Sigmoid colon (tissue), 7 donors: ENCODE measurements at places on chromosomes 4 and X.
A peak's percentile ranks its signal among the peaks of the same experiment; 100 is the strongest.

DNA sequence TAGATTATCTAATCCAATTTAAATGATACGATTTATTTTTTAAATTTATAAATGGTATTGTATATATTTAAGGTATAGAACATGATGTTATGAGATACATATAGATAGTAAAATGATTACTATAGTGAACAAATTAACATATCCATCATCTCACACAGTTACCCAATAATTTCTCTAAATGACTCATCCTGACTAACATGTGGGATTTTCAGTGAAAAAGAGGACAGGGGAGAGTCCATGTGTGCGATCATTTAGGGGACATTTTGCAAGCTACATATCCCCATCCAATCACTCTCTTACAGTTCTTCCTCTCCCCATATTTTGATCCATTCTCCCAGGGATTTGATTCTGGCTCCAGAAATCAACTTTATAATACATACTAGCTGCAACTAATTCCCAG is 88.2 kb downstream of the ABCB7 start:
- H3K27me3 ChIP-seq: no peaks in the 10 kb centered on the region
- no peak overlapping the region for H3K4me3 ChIP-seq
- H3K4me1 ChIP-seq: no peaks in the 10 kb centered on the region

- H3K4me1 ChIP-seq: peaks cover 35% of the 10 kb centered on the region
- no peak overlapping the region for H3K27ac ChIP-seq
- no peak for DNase-seq
- no peaks in the 10 kb centered on the region for H3K27me3 ChIP-seq
- H3K36me3 ChIP-seq: no peaks in the 10 kb centered on the region
Measured at GRCh38 chr4:140904904-140905303, 148.7 kb upstream of the TBC1D9 start.

GRCh38 chrX:39688576-39689375 is 409.0 kb downstream of the BCOR start:
- no peaks in the 10 kb centered on the region for H3K36me3 ChIP-seq
- H3K4me3 ChIP-seq: peak overlapping the region; percentile 52
- H3K4me1 ChIP-seq: peaks cover 4% of the 10 kb centered on the region
- peak overlapping the region; percentile 62 for H3K27ac ChIP-seq
- H3K27me3 ChIP-seq: peaks cover 8% of the 10 kb centered on the region
- peak; percentile 76 for DNase-seq

GRCh38 chrX:140091125-140091886 is 126.0 kb upstream of the CXorf66 start:
- peak; percentile 60 for DNase-seq
- H3K36me3 ChIP-seq: no peaks in the 10 kb centered on the region
- H3K4me1 ChIP-seq: peaks cover 6% of the 10 kb centered on the region
- no peaks in the 10 kb centered on the region for H3K27me3 ChIP-seq

- no peaks in the 10 kb centered on the region for H3K4me1 ChIP-seq
- no peaks in the 10 kb centered on the region for H3K36me3 ChIP-seq
- H3K27me3 ChIP-seq: no peaks in the 10 kb centered on the region
Measured at GRCh38 chr4:116638592-116638991, 446.8 kb downstream of the TRAM1L1 start.

GRCh38 chr4:21757248-21757647 is 191.3 kb downstream of the KCNIP4 start:
- no peak for DNase-seq
- H3K36me3 ChIP-seq: no peaks in the 10 kb centered on the region
- H3K27ac ChIP-seq: no peak overlapping the region

DNA sequence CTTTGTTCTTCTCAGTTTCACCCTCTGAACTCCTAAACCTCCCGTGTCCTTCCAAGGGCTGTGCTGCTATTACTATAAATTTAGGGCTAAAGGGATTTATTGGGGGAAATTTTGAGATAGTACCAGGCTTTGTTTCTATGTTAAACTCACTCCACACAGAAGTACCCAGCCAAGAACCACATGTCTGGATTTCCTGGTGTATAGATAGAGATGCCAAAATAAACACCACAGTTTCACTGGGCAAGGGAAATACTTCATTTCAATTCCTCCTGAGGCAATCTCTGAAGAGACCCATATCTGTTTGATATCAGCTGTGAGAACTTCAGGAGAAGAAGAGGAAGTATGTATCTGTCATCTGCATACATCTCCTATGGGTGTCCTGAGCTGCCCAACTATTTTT is 21.7 kb upstream of the CLNK start:
- DNase-seq: no peak
- H3K36me3 ChIP-seq: no peaks in the 10 kb centered on the region
- H3K4me3 ChIP-seq: no peak overlapping the region
- H3K4me1 ChIP-seq: peaks cover 4% of the 10 kb centered on the region
- H3K27me3 ChIP-seq: no peaks in the 10 kb centered on the region

DNA sequence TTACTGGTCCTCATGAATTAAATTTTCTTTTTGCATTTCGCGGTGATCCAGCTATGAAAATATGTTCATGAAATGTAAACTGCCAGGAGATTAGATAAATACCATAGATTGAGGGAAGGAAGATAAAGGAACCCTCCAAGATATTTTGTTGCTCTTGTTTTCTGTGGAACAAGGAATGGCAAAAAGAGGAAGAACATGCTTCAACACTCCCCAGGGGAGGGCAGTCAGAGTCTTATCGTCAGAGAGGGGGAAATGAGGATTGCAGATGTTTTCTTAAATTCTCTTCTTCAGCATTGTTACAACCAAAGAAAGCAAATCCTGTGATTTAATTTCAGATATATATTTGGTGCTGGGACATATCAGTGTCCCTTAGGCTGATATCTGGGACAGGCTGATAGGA is 9.5 kb upstream of the SFRP2 start:
- no peak for DNase-seq
- H3K27ac ChIP-seq: no peak overlapping the region
- peaks cover 6% of the 10 kb centered on the region for H3K27me3 ChIP-seq
- H3K36me3 ChIP-seq: no peaks in the 10 kb centered on the region
- no peak overlapping the region for H3K4me3 ChIP-seq
- H3K4me1 ChIP-seq: no peaks in the 10 kb centered on the region

DNA sequence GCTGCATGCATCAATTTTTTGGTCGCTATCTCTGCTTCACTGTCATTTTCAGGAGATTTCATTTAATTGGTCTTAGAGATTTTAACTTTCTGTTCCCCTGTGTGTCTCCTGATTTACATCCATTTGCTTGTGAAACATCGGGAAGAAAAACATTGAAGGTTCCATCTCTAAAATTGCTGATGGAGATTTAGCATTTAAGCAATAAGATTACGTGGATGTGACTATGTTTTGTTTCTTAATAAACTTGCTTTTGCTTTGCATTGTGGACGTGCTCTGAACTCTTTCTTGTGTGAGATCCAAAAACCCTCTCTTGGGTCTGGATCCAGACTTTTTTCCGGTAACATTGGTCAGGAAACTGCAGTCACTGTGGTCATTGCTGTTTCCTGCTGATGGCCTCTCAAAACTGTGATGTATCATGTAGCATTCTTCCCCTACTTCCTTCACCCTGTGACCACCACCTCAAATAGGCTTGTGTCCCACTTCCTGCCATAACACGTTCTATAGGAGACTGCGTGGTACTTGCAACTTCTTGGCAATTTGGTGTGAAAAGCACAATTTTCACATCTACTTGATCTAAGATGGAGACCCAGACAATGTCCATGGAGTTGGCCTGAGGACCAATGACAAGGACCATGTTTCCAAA is 4.9 kb downstream of the CXCL2 start:
- no peaks in the 10 kb centered on the region for H3K4me1 ChIP-seq
- no peak overlapping the region for H3K27ac ChIP-seq
- no peak for DNase-seq

DNA sequence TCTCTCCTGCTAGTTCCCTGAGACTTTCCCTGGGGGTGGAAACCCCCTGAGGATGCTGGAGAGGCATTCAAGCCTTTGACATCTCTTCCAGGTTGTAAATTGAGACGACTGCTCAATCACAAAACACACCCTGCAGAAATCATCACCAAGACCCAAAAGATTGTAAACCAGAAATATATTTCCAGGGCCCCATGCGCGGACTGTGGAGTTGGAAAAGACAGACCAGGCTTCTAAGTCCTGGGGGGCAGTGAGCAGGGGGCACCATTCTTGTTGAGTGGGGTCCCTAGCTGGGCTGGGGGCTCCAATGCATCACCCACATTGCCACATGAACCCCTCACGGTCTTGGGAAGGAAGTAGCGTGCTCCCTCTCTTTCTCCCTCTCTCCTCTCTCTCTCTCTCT is 87.9 kb upstream of the C4orf50 start:
- peak; percentile 27 for DNase-seq
- H3K27me3 ChIP-seq: peaks cover 5% of the 10 kb centered on the region
- no peaks in the 10 kb centered on the region for H3K36me3 ChIP-seq

GRCh38 chrX:129769467-129770154 is 10.1 kb upstream of the SASH3 start:
- no peak overlapping the region for H3K27ac ChIP-seq
- no peaks in the 10 kb centered on the region for H3K36me3 ChIP-seq
- H3K4me3 ChIP-seq: no peak overlapping the region
- no peaks in the 10 kb centered on the region for H3K27me3 ChIP-seq
- DNase-seq: no peak

DNA sequence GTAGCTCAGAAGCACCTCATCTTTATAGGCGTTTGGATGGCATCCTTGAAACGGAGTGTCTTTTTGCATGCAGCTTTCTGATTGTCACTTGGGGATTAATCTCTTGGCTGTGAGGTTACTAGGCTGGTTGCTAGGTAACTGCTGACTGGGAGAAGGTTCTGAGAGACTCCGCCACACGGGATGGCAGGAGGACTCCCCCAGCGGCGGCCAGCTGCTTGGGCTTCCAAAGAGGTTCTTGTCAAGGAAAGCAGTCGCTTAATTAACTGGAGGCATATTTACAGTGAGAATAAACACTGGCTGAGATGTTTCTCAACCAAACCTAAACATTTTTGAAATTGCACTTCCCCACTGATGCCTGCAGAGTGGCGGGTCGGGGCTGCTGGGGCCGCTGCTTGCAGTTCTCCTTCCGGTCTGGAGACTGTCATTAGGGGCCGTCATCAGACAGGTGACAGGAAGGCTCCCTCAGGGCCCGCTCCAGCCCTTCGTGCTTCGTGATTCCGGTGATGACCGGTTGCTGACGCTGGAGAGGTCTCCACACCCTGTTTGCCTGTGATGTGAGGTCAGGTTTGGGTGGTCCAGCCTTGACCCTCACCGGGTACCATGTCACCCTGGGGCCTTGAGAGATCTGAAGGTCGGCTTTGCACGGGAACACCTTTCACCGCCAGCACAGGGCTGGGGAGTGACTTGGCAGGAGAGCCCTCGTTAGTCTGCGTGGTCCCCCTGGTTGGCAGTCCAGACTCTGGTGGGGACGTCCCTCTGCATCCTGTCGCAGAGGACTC is 9.1 kb downstream of the NSG1 start:
- peaks cover 18% of the 10 kb centered on the region for H3K27me3 ChIP-seq
- no peaks in the 10 kb centered on the region for H3K36me3 ChIP-seq
- no peak overlapping the region for H3K27ac ChIP-seq
- no peaks in the 10 kb centered on the region for H3K4me1 ChIP-seq
- no peak for DNase-seq

DNA sequence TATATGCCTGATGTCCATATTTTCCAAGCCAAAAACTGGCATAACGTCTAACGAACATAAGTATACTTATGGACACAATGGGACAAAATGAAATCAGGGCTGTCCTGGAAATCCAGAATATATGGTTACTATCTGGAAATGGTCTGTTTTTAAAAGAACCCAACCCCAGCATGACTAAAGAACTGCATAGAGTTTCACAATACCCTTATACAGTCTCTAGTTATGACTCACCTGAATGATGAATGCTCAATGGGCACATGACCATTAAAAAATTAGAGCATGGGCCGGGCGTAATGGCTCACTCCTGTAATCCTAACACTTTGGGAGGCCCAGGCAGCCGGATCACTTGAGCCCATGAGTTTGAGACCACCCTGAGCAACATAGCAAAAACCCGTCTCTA is 31.8 kb downstream of the AMMECR1 start:
- no peaks in the 10 kb centered on the region for H3K36me3 ChIP-seq
- no peak overlapping the region for H3K27ac ChIP-seq
- H3K27me3 ChIP-seq: no peaks in the 10 kb centered on the region
- H3K4me1 ChIP-seq: peaks cover 6% of the 10 kb centered on the region
- no peak overlapping the region for H3K4me3 ChIP-seq

DNA sequence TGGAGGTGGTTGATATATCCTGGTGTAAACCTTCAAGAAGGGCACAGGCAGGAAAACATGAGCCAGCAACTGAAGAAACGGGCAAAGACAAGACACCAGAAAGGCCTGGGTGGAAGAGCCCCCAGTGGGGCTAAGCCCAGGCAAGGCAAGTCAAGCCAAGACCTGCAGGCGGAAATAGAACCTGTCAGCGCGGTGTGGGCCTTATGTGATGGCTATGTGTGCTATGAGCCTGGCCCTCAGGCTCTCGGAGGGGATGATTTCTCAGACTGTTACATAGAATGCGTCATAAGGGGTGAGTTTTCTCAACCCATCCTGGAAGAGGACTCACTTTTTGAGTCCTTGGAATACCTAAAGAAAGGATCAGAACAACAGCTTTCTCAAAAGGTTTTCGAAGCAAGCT is 7.2 kb downstream of the ZFP42 start:
- no peaks in the 10 kb centered on the region for H3K36me3 ChIP-seq

- no peaks in the 10 kb centered on the region for H3K4me1 ChIP-seq
- no peaks in the 10 kb centered on the region for H3K36me3 ChIP-seq
- no peak for DNase-seq
- no peak overlapping the region for H3K27ac ChIP-seq
Measured at GRCh38 chrX:134537179-134537955, 77.4 kb downstream of the HPRT1 start.
